ENCODE measurements at places on chromosomes 1 and 21. TPM values are rescaled to one million over a fixed set of nuclear protein-coding genes. Genes with fewer than 3 reads are reported as not detected.

DNA sequence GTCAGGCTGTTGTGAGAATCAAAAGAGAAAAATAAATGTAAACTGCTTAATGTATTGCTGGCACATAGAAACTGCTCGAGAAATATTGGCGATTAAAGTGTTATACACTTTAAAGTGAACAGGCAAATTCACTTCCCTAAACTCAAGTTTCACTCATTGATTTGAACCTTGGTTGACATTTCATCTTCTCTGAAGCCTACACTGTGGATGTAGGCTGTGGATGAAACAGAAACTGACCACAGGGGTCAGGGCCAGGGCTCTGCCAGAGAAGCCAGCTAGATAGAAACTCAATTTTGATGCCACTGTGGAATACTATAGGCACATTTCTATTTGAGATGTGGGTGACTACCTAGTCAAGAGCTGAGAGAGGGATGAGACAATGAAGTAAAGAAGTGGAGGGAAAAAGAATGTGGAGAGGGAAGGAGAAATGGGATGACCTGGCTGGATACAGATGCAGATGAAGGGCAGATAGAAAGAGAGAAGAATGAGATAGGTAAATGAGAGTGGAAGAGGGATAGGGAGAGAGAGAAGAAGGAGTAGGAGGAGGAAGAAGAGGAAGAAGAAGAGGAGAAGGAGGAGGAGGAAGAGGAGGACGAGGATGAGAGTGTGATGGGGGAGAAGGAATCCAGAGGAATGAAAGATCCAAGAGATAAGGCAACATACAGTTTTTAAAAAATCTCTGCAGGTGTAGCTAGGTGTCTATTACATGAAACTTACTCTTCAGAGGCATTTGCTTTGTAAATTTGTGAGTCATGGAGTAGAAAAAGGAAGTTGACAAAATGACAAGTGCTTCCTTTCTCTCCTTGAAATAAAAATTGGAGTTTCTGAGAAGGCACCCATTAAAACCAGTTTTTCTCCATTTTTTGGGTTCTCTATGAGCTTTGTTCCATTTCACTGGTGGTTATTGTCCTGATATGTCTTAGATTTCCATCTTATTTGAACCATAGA is 17.4 kb upstream of the CD1D start:
- no peak for DNase-seq

THEM5 gene
- not detected for total RNA-seq

ARMH1 gene
- 128 TPM for total RNA-seq

- no peak for DNase-seq
Measured at GRCh38 chr1:80675454-80675853, 1125.3 kb upstream of the ADGRL2 start.

DNA sequence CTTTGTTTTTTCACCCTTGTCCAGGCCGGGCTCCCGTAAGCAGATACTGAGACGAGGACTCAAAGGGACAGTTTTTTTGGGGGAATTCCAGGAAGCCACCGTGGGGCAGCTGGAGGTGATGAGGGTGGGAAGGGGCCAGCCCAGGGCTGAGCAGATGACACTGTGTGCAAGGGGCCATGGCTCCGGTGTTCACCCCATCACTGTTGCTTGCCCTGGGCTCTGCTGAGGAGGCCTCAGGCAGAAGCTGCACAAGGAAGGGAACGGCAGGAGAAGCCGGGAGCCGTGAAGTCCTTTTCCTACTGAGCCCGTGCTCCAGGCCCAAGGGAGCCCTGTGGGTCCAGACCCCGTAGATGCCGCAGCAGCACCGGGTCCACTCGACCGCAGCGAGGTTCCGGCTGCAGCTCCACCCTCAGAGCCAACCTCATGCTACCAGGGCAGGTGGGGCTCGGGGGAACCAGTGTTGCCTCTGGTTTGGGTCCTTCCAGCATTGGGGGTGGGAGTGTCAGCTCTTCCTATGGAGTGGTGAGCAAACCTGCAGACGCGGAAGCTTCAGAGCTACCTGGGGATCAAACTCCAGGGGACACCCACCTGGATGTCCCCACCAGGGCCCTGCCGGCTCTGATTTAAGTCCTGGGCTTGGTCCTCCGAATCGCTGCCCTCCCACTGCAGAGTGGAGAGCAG is 4.3 kb upstream of the CALML6 start:
- no peak for DNase-seq

- DNase-seq = no peak
Measured at GRCh38 chr1:82321794-82322193, 521.1 kb downstream of the ADGRL2 start.

DRAXIN gene
- total RNA-seq = 0.11 TPM

GRCh38 chr21:44987886-44988606 is 48.2 kb downstream of the SLX9 start:
- no peak for DNase-seq

GRCh38 chr1:5962265-5963105 is 29.7 kb downstream of the NPHP4 start:
- DNase-seq = no peak

DNALI1 gene
- total RNA-seq = not detected

- DNase-seq = no peak
Measured at GRCh38 chr1:200838676-200839445, 33.9 kb upstream of the GPR25 start.

- DNase-seq = no peak
Measured at GRCh38 chr1:37038227-37039093, 4.1 kb upstream of the GRIK3 start.

LIPI gene
- total RNA-seq = not detected

IGSF9 gene
- not detected for total RNA-seq

KRTAP19-5 gene
- not detected for total RNA-seq

SWT1 gene
- 3.9 TPM for total RNA-seq

DNA sequence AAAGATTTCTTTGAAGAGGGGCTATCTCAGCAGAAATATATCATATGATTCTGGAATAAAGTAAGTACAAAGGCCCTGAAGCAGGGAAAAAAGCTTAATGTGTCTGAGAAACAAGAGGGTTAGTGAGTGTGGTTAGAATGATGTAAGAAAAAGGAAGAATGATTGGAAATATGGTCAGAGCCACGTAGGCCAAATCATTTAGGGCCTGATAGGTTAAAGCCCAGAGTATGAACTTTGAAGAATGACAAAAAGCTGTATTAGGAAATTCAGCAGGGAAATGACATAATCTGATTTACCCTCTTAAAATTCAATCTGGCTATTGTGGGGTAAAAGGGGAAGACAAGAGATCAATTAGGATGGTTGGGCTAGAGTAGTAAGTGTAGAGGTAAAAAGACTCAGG is 69.0 kb upstream of the MUTYH start:
- no peak for DNase-seq

Measured in CD8-positive, alpha-beta T cell (primary cell).